Activated T-helper 2 cell treated with anti-CD3 and anti-CD28 coated beads, Interferon-gamma antibody, Interleukin-2, Interleukin-4, amounts not matched to agents 10 μg/mL and 5 μg/mL and 100 μg/mL, durations not matched to agents 14 hours and 24 hours and 36 hours (primary cell): ENCODE measurements at places on chromosomes 4 and X. TPM values are rescaled to one million over a fixed set of nuclear protein-coding genes. Genes with fewer than 3 reads are reported as not detected.

Gene HMX1
- total RNA-seq: not detected in 2 replicates

Gene ADGRG2
- total RNA-seq: 0.02 TPM in 1 of 2 replicates, not detected in the other

Gene PAK3
- 0.25 and 0.51 TPM in 2 replicates for total RNA-seq

Gene GLRA2
- not detected in 2 replicates for total RNA-seq

Gene BRS3
- total RNA-seq: not detected in 2 replicates

Gene PNCK
- total RNA-seq: 0.18 and 0.43 TPM in 2 replicates

Gene TMEM271
- total RNA-seq: not detected in 2 replicates

Gene TMEM35A
- total RNA-seq: not detected in 2 replicates

Gene FAM9C
- total RNA-seq: not detected in 2 replicates

Gene PRPS2
- 91.8 and 96.5 TPM in 2 replicates for total RNA-seq

Gene PAGE2B
- 0.41 and 1.1 TPM in 2 replicates for total RNA-seq

Gene CYLC1
- total RNA-seq: not detected in 2 replicates

Gene SASH3
- 89.8 and 102 TPM in 2 replicates for total RNA-seq

Gene FAM47A
- not detected in 2 replicates for total RNA-seq

Gene DUX4
- total RNA-seq: not detected in 2 replicates

Gene POU3F4
- total RNA-seq: not detected in 2 replicates

Gene SPANXN1
- total RNA-seq: not detected in 2 replicates

Gene P2RY4
- 0.55 and 0.71 TPM in 2 replicates for total RNA-seq

Gene HMGN5
- total RNA-seq: 1.3 and 2.8 TPM in 2 replicates

Gene DRD5
- not detected in 2 replicates for total RNA-seq

Gene SOD3
- not detected in 2 replicates for total RNA-seq

Gene SERTM2
- not detected in 2 replicates for total RNA-seq

Gene MAOA
- total RNA-seq: 202 and 207 TPM in 2 replicates

Gene CLCN4
- 0.14 and 0.16 TPM in 2 replicates for total RNA-seq

Gene C4orf54
- not detected in 2 replicates for total RNA-seq

Gene PLP1
- total RNA-seq: not detected in 2 replicates

Gene SPIN2A
- 0.76 and 0.84 TPM in 2 replicates for total RNA-seq
